ENCODE measurements at places on chromosomes 7 and 10. TPM values are rescaled to one million over a fixed set of nuclear protein-coding genes. Genes with fewer than 3 reads are reported as not detected.

DNA sequence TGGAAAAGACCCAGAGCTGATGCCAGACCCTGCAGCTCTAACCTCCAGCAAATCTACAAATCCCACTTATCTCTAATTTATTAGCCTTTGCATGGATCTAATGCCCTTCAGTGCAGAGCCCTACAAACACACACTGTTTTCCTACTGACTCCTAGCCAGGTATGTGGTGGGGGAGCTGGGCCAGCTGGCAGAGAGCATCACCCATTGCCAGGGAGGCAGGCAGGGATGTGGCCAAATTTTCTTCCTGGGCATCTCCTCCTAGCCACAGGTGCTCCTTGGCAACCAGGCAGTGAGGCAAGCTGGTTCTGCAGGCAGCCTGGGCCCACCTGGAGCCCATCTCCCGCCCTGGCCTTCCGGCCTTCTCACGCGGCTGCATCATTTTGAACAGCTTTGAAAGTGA, 55.9 kb upstream of the EMX2 start:
- no peak for DNase-seq

- DNase-seq = no peak
Observed at GRCh38 chr7:44772867-44773266, 23.6 kb upstream of the PPIA start.

- peak; percentile 92 for DNase-seq
Observed at GRCh38 chr10:119658274-119658673, 7.1 kb downstream of the BAG3 start.

GRCh38 chr10:69851306-69851705, 49.6 kb downstream of the COL13A1 start:
- DNase-seq = no peak

DNA sequence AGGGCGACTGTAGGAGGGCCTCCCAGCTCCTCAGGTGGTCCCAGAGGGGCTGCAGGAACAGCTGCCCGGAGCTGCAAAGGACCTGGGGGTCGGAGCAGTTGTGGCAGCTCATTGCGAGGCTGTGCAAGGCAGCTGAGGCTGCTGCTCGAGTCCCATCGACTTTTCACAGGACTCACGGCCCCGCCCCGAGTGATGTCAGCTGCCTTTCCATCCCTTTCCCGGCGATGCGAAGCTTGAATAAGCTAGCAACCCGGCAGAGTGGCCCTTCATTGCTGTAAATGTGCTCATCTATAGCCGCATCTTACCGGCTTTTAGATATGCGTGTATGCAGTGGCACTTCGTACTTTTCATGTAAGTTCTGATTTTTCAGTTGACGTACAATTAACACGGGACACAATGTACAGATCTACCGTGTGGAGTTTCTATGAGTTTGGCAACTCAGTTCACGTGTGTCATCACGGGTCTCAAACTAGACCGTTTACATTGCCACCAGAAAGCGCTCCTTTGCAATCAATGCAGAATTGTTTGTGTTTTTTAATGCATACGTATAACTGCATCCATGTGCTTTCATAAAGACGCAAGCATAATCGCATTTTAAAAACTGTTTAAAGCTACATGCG, at the start of gene CH25H:
CH25H (minus strand) TSS at position 137 of the 620 bp plus-strand sequence; CDS start at position 112, 25 bp downstream.
- peak; percentile 78 for DNase-seq

- DNase-seq = peak; percentile 78
Observed at GRCh38 chr10:61974601-61975390, 73.3 kb downstream of the ARID5B start.

DNA sequence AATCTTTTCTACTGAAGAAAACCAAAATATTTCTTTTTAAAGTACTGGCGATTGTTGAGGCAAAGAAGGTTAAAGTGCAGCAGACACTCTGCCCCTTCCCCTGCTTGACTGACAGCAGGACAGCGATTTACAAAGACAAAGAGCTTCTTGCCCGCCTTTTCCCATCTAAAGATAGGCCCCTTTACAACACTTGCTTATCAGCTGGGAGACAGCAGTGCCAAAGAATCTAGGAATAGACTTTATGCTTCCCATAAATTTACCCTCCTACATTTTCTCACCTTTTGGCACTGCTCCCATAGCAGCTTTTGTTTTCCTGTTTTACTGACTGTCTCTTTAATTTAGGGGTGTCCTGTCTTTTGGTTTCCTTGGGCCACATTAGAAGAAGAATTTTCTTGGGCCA, 824.1 kb downstream of the CCSER2 start:
- DNase-seq = no peak

GRCh38 chr10:6002809-6003510, 25.6 kb upstream of the IL15RA start:
- no peak for DNase-seq

GRCh38 chr10:3837647-3838459, 52.8 kb upstream of the KLF6 start:
- DNase-seq = no peak

- peak; percentile 75 for DNase-seq
Observed at GRCh38 chr10:71771821-71772617, 1.3 kb downstream of the VSIR start.

DNA sequence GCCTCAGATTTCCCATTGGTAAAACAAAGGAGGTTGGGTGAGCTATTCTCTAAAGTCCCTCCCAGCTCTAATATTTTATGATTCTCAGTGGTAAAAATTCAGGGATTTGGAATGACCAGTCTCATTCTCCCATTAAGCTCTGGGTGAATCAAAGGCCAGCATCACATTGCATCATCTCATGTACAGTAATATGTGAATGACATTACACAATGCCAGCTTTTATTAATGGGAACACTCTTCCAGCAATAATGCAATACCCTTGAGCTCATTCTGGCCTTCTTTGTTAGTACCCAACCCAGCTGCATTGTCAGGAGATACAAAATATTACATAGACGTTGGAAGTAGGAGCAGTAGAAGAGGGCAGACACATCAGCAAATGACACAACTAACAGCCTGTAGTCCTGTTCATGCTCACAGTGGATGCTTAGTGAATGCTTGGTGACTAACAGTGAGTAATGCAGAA, 100.0 kb upstream of the EGR2 start:
- no peak for DNase-seq

DNA sequence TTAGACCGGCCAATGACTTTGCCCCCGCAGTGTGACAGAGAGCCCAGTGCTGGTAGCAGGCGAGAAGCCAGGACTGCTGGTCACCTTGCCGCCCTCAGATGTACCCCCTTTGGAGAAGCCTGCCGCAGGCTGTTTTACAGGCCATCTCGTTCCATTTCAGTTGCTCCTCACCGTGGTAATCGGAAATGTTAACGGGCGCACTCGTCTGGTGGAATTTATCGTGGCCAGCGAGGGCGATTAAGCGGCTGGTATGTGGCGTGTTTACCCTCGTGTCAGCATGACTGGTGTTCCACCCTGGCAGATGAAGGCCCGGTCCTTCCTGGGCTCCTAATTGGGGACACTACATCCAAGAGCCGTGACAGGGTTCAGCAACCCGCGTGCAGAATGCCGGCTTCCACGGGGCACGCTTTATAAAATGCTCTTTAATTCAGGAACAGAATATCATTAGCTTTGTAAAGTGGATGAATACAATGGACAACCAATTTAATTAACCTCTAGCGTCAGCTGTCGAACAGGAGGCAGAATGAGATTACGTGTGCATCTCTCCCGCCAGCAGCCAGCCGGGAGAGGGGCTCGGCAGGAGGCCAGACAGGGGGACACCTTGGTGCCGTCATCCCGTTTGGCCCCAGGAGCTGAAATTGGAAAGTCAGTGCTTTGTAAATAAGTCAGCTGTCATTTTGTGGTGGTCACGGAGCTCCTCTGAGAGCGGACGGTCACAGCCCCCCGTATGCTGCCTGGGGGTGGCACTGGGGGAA, 108.3 kb downstream of the NKX6-2 start:
- no peak for DNase-seq

DNA sequence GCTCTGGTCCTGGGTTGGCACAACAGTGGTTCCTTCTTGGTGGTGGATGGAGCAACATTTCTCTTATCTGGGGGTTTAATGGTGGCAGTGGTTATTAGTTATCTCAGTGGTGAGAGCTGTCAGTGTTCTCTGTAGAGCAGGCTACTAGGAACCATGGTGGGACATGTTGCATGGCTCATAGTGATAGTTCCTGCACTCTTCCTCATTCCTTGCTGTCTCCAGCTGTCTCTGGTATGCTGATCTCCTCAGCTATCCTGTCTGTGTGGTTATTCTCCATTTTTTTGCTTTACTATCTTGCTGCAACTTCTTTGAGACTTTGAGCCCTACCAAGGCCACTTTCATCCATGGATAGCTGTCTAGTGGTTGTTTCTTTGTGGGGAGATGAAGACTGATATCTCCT, 44.0 kb downstream of the CCDC7 start:
- DNase-seq = no peak

GRCh38 chr7:94338921-94339371, 55.7 kb upstream of the COL1A2 start:
- no peak for DNase-seq

The RRP12 gene
- 8.5 TPM for total RNA-seq

The CYP3A7 gene
- 803 TPM for total RNA-seq

The LRRN3 gene
- 6.8 TPM for total RNA-seq

The TRIM24 gene
- 63.1 TPM for total RNA-seq

The AOAH gene
- total RNA-seq = 2.4 TPM

The CALHM1 gene
- total RNA-seq = not detected

The NME8 gene
- total RNA-seq = not detected

The ADIRF gene
- total RNA-seq = not detected
